ENCODE measurements at places on chromosomes 4 and X. TPM values are rescaled to one million over a fixed set of nuclear protein-coding genes. Genes with fewer than 3 reads are reported as not detected.

GRCh38 chrX:38660395-38661102 lies 99.2 kb downstream of the TSPAN7 start:
- no peak for DNase-seq

GRCh38 chrX:22135994-22136684 lies 104.0 kb downstream of the PHEX start:
- peak; percentile 27 for DNase-seq

ANKRD50 gene
- 3.9 TPM for polyA plus RNA-seq

DNA sequence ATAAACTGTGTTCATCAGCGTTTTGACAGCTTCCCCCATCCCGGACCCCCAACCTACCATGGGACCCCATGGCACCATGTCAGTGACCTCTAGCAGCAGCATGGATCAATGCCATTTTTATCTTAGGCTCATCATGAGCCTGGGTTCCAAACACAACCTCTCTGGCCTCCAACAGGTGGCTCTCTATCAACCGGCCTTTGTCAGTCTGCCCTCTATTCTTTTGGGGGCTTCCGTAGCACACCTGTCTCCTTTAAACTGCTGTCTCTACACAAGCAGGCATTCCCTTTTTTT lies 721 bp upstream of the TMEM150C start:
- no peak for DNase-seq

- DNase-seq: no peak
These were observed 103.7 kb downstream of the ADRA2C start for GRCh38 chr4:3869661-3870566.

GRCh38 chr4:107600983-107601382 lies 119.1 kb downstream of the PAPSS1 start:
- DNase-seq: no peak

GRCh38 chrX:153379508-153379907 lies 21.6 kb downstream of the PNMA6E start:
- DNase-seq: no peak

Measured in K562 (cell line).